ENCODE measurements at places on chromosomes 11 and 22. TPM values are rescaled to one million over a fixed set of nuclear protein-coding genes. Genes with fewer than 3 reads are reported as not detected.

SCN4B gene
- total RNA-seq = 4.8 TPM

MMP13 gene
- total RNA-seq = not detected

GRCh38 chr22:46638601-46639431, 18.6 kb downstream of the GRAMD4 start:
- no peak for DNase-seq

ALDH3B1 gene
- total RNA-seq = 4.6 TPM

DNA sequence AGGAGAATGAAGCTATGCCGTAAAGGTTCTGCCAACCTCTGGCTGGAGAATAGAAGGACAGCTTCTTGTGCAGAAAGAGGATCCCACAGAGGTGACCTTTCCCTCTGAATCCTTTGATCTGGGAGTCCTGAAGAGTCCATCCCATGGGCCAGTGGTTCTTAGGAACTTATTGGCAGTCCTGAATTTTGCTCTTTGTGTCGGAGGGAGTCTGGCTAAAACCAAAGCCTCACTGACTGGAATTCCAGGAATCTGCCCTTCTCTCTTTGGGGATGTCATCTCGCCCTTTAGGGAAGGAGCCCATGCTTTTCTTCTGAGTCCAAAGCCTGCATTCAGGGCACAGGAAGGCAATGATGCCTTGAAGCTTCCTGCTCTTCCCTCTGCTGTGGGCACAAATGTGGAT, 45.5 kb downstream of the PKNOX2 start:
- DNase-seq = no peak

DNA sequence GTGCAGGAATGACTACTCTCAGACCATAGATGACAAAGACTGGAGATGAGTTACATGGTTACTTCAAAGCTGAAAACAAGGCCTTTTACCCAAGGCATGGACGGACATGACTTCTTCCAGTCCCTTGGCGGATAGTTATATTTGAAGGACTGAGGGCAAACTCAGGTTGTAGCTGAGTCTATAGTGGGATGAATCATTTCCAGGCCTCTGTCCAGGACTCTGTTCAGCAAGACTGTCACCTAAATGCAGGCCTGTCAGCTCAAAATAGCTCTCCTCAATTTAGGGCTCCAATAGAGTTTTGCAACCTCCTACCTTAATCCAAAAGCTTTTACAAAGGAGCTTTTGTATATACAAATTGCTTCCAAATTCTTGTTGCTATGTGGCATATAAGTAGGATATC, 24.3 kb upstream of the OR52J3 start:
- DNase-seq = no peak

GRCh38 chr11:131248588-131248987, 121.8 kb upstream of the NTM start:
- no peak for DNase-seq

DNA sequence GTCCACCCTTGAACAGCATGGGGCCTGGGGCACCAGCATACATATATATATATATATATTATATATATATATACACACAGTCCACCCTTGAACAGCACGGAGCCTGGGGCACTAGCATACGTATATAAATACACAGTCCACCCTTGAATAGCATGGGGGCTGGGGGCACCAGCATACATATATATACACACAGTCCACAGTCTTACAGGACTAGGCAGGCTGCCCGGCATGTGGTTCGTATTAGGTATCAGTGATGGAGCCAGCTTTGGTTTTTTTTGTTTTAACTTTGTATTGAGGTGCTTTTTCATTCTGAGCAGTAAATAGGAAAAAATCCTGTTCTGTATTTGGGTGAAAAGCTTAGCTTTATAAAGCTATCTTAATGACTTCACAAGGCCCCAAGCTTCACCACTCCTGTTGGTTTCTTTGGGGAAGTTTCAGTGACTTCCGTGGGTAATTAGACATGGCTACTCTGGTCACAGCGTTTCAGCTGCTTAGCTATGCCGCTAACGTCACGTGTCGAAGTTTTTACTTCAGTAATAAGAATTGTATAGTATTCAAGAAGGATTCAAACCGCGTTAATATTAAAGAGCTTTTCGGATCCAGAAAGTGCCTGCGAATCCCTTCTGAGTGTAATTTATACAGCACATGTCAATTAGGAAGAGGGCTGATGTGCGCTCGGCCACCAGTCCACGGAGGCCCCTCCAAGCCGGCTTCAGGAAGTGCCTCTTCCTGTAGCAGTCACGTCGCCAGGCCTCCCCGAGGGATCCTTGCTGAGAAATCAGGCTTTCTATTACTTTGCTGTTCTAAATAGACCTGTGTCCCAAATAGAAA, 179.7 kb downstream of the TBC1D22A start:
- no peak for DNase-seq

DNA sequence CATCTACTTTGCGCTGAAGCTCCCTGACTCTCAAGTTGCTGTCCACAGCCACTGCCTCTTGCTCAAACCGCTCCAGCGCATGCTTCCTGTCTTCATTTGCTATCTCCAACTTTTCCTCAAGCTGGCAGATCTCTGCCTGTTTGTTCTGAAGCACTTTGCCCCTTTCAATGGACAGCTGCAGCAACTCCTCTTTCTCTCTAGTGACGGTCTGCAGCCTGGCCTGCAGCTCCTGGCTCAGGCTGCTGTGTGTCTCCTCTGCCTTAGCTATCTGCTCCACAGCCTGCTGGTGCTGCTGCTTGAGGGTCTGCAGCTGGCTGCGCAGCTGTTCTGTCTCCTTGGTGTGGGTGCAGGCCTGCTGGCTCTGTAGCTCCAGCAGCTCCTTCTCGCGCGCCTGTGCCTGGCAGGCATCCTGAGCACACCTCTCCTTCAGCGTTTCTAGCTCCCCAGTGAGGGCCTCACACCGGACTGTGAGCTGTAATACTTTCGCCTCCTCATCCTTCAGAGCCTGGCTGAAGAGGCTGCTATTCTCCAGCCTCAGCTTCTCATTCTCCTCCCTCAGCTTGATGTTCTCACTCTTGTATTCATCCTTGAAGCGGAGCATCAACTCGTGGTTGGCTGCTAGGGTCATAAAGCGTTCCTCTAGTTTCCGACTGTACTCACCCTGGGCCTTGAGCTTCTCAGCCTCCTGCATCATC, 723 bp downstream of the CCDC89 start:
- peak; percentile 65 for DNase-seq

DNA sequence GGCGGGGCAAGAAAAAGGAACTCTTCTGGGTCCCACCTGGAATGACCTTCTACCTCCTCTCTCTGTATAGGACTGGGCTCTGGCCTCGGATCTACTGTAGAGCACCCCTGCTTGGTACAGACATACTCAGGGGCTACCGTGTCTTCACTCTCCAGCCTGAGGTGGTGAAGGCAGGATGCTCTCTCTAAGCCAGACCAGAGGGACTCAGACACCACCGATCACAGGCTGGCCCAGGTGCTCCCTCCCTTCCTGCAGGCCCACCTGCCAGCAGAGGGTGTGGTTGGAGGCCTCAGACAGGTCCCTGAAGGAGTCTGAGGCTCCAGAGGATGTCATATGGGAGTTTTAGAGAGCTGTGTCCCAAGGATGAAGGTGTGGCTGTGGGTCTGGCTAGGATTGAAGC, 4.1 kb downstream of the NHERF4 start:
- DNase-seq = no peak
